ENCODE measurements at places on chromosomes 4 and X.
A peak's percentile ranks its signal among the peaks of the same experiment; 100 is the strongest.

DNA sequence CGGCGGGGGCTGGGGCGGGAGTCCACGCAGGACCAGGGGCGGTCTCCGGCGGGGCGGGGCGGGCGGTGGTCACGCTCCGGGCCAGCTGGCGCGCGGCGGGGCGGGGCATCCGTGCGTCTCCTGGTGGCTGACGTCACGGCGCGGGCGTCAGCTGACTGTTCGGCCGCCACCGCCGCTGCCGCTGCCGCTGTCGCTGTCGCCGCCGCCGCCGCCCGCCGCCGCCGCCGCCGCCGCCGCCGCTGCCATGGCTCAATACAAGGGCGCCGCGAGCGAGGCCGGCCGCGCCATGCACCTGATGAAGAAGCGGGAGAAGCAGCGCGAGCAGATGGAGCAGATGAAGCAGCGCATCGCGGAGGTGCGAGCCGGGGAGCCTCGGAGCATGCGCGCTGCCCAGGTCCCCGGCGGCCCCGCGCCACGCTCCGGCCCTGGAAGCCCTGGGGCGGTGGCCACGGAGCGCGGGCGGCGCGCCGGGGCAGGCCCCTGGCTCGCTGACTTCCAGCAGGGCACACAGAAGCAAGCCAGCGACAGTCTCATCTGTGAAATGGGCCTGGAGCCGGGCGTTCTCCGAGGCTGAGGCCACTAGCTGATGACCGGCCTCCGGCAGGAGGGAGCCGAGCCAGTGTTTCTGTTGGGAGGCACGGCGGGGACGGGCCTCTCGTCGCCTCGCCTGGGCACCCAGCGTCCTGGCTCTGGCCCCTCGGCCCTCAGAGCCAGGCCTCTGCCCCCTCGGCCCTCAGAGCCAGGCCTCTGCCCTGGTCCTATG is at the start of gene FAM50A:
Gene FAM50A (plus strand): TSS at position 150 of the 763 bp plus-strand sequence. CDS start 95 bp downstream, at position 245.
- DNase-seq: peak; percentile 81

GRCh38 chr4:153481478-153481877 is 15.3 kb downstream of the TMEM131L start:
- DNase-seq: no peak

DNA sequence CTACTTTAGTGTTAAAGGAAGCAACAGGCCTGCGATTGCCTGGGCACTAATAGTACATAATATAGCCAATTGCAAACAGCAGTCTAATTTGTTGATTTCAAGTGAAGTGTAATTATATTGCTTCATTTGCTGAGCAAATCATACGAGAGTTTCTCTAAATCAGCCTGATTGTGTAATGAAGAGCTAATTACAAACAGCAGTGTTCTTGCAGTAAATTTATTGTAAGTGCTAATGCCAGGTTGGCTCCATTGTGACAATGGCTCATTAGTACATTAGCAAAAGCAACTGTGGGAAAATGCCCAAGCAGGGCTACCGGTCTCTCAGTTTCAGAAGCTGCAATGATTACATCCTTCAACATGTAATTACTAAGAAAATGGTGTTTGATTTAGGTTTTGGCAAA is 591.5 kb downstream of the GALNTL6 start:
- peak; percentile 86 for DNase-seq

- no peak for DNase-seq
These were observed 953 bp downstream of the EPGN start for GRCh38 chr4:74309223-74309622.

GRCh38 chrX:148310426-148311165 is 189.8 kb upstream of the AFF2 start:
- no peak for DNase-seq

Measured in NCI-H1105 (cell line).